LoVo (cell line): ENCODE measurements at places on chromosomes 2 and 18.

DNA sequence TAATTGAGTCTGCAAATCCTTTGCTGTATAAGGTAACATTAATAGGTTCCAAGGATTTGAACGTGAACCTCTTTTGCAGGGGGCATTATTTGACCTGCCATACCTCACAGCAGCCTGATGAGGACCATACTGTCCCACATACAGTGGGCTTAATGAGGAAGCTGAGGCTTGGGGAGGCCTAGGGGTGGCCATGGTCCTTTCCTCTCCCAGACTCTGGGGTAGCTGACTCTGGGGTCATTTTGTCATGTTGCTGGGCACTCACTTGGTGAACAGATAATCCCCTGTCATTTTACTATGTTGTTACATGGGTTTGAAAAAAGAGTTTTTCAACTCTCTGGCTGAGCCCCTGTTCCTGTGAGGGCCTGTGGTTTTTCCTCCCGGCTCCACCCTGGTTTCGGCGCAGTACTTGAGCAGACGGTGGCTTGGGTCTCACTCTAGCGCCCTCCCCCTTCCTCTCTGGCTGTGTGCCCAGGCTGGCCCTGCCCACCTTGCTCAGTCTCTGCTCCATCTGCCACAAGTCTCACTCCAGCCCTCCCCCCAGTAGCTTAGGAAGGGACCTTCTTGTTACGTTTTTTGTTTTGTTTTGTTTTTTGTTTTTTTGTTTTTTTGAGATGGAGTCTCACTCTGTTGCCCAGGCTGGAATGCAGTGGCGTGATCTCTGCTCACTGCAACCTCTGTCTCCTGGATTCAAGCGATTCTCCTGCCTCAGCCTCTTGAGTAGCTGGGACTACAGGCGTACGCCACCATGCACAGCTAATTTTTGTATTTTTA lies 21.0 kb downstream of the INPP4A start:
- no peak for DNase-seq

DNA sequence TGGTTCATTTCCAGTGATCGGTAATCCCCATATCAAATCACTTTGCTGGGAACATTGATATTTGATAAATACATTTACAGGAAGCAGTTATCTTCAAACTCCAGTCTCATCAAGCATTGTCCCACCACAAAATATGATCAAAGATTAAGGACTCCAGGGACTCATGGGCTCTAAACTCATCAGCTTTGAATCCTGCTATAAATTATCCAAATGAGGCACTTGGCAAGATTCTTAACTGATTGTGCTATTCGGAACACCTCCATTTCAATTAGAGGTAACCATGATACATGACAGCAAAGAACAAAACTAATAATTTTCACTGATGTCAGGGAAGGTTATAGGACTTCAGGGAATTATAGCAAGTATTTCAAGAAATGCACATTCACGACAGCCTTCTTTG lies 1088.1 kb upstream of the PIK3C3 start:
- no peak for DNase-seq

DNA sequence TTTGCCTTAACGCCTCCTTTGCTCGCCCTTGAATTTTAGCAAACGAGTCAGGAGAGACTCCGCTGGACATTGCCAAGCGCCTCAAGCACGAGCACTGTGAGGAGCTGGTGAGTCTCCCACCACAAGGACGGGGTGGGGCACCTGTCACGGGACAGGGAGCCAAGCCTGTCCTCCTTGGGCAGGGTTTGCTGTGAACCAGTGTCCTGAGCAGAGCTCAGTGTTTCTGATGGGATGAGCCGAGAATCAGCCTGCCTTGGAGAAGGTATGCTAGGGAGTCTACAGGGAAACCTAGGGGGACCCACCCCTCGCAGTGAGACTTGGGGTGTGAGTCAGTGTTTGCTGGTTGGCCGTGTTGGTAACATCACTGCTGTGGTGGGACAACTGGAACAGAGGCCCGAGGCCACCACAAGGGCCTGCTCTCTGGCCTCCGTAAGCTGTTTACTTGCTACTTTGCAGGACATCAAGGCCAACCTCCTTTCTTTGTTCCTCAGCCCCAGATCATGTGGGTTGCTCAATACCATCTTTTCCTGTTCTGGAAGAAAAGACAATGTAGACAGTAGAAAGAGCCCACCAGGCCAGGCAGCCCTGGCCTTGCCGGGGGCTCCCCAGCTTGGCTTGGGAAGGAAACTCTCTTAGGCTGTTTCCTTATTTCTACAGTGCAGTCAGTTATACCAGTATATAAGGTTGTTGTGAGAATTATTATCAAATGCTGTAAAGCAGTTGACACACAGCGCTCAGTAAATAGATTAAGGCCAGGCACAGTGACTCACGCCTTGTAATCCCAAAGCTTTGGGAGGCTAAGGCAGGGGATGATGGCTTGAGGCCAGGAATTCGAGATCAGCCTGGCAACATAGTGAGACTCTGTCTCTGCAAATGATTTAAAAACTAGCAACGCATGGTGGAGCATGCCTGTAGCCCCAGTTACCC lies 42.4 kb downstream of the ITGB1BP1 start:
- no peak for DNase-seq

GRCh38 chr2:239583879-239584859 lies 183.3 kb upstream of the HDAC4 start:
- DNase-seq, result no peak

DNA sequence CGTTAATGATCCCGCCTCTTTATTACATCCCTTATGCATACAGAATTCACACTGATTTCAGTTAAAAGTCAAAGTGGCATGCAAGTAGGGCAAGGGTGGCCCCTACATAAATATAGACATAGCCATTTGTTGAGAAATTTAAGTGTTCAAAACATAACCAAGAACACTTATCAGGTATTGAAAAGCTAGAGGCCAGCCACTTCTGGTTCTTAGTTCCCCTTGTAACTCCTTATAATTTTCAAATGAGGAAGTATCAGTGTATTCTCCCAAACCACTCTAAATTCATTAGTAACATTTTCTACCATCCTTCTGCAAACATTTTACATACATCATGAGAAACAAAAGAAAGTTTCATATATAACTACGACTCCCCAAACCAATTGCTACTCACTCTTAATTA lies 5.8 kb upstream of the ARL5A start:
- DNase-seq, result no peak

- no peak for DNase-seq
These were observed 24.9 kb upstream of the C1GALT1C1L start for GRCh38 chr2:43701111-43701510.

- DNase-seq, result no peak
These were observed 9.6 kb downstream of the PER2 start for GRCh38 chr2:238278626-238279323.
